ENCODE measurements at places on chromosomes 6 and 20.

GRCh38 chr20:40427026-40427425 lies 262.0 kb downstream of the MAFB start:
- no peak for DNase-seq

DNA sequence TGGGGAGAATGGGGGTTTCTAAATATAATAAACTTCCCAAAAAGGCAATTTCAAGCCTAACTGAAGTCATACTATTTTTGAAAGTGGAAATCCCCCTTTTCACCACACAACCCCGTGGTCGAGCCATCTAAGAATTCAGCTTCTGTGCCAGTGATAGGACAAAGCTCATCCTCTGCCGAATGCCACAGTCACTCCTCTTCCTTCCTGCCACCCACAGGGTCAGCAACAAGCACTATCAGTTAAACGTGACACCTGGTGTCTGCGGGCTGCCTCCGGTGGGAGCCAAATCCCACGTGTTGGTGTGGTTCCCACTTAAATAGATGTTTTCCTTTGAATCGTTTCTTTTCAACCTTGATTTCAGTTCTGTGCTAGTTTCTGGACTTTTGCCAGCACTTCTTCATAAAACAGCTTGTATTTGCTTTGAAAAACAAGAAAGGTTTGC lies 60.7 kb downstream of the TNFAIP3 start:
- DNase-seq: no peak

DNA sequence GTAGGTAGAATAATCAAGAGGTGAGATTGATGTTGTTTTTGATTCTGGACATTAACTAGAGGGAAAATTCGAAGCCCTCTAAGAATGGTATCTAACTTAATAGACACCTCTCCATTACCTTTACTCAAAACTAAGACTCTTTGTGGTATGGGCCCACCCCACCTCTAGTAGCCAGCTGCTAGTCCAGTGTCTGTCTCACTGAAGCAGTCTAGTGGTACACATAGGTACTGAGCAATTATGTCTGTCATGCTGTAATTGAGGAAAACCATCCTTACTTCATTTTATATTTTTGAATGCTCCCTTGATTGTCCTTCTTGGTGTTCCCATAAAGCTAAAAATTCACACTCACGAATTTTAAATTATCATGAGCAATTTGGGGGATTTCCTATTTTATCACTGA lies 290.7 kb downstream of the ARHGAP18 start:
- no peak for DNase-seq

DNA sequence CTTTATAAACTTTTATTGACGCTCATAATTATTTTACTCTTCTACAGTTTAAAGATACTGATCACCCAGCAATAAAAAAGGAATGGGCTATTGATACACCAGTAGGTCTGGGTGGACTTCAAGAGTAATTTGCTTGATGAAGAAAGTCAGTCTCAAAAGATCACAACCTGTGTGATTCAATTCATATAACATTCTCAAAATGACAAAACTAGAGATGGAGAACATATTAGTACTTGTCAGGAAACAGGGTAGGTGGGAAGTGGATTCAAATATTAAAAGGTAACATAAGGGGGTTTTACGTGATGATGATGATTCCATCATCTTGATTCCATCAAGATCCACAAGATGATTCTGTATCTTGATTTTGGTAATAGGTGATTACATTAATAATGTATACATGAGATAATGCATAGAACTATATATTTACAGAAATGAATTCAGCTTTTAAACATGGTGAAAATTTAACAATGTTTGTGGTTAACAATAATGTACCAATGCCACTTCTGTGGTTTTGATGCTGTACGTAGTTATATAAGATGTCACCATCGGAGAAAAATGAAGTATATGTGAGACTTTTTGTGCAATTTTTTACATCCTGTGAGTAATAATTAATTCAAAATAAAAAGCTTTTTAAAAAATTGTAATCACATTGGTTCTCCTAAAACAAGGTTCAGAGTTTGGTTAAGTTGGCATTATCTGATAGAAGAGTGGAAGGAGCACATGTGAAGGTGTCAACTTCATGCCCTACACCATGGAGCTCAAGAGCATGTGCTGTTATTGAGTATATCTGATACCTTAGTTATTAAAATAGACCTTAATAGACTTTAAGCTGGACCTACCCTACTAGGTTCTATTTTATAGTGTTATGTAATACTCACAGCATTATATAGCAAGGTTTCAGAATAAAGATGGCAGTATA lies 66.3 kb upstream of the DYNLRB1 start:
- DNase-seq: no peak

GRCh38 chr6:145506136-145506535 lies 229.2 kb downstream of the EPM2A start:
- no peak for DNase-seq

GRCh38 chr6:150293423-150294173 lies 75.2 kb upstream of the IYD start:
- DNase-seq: no peak
